ENCODE measurements at places on chromosomes 1 and 21.

- DNase-seq, result no peak
These were observed 37.9 kb downstream of the FABP3 start for GRCh38 chr1:31335007-31335406.

DNA sequence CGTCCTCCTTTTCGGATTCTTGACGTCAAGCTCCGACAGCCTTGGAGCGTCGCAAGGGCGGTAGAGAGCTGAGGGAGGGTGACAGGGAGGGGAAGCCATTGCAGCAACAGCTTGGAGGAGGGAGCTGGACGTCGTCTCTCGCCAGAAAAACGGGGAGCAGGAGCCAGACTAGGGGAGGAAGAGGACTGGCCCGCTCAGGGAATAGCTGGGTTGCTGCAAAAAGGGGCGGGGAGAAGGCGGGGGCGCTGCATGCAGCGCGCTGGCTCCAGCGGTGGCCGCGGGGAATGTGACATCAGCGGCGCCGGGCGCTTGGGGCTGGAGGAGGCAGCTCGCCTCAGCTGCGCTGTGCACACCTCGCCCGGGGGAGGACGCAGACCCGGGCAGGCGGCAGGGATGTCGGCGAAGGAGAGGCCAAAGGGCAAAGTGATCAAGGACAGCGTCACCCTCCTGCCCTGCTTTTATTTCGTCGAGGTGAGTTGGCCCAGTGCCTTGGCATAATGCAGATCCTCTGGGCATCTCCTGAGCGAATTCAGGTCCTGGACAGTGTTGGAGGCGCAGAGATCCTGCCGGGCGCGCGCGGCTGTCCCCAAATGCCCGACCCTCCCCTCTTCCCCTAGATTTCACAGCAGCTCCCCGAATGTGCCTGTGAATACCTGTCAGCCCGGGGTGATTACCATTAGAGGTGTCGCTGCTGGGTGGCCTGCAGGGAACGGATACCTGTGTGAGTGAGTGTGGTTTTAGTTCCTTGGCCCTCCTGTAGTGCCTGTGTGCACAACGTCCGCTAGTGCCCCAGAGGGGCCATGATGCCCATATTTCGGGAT lies at the start of gene PLPPR4:
Gene PLPPR4, plus strand, starts transcription at position 292 of the 821 bp plus-strand sequence. Its CDS starts 102 bp downstream, at position 394.
- DNase-seq, result peak; percentile 45

GRCh38 chr1:116379057-116379630 lies 6.1 kb downstream of the ATP1A1 start:
- DNase-seq, result no peak

- DNase-seq, result no peak
These were observed 78.9 kb upstream of the ARID1A start for GRCh38 chr1:26616881-26617280.

- DNase-seq, result no peak
These were observed 17.2 kb downstream of the CSRP1 start for GRCh38 chr1:201489643-201490261.

GRCh38 chr1:225882694-225883615 lies 775 bp upstream of the TMEM63A start:
- DNase-seq, result peak; percentile 65

DNA sequence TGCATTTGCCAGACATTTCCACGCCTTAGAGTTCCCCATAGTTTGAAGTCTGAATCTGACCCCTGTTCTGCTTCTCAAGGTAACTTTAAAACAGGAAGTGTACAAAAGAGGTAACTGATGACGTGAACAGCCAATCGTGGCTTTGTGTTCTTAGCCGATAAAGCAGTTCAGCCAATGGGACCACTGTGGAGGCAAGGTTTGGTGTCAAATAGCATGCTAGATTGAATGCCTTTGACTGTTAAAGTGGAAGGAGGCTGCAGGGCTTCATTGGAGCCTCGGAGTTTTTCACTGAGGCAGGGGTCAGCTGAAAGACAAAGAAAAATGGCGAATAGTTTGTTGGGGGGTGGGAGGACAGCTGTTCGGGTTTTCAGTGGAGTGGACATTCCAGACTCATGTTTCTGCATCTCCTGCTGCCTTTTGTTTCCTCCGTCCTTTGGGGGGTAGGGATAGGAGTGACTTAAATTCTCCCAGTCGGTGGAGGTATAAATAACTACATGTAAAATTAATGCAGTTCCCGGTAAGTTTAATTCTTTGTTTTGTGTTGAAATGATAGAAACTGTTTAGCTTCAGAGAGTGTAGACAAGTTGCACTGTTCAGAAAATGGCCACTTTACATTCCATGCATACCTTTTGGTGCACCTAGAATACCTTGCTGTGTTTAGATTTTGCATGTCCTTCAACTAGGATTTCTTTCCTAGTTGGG lies 17.7 kb downstream of the NFYC start:
- DNase-seq, result peak; percentile 93

DNA sequence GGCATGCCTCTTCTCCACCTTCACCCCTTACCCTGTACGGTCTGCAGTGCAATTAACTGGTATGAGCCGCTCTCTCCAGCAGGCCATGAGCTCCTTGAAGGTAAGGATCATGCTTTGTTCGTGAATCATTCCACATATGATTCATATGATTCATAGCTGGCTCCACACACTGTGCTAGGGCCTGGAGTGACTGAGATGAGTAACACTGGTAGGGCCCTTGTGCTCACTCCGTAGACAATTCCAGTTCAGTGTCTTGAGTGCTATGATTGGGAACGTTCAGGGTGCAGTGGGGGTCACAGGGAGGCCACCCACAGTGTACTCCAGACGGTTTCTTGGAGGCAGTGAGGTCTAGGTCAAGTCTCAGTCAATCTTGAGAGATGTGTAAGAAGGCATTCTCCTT lies 239.8 kb downstream of the LMX1A start:
- DNase-seq, result no peak

DNA sequence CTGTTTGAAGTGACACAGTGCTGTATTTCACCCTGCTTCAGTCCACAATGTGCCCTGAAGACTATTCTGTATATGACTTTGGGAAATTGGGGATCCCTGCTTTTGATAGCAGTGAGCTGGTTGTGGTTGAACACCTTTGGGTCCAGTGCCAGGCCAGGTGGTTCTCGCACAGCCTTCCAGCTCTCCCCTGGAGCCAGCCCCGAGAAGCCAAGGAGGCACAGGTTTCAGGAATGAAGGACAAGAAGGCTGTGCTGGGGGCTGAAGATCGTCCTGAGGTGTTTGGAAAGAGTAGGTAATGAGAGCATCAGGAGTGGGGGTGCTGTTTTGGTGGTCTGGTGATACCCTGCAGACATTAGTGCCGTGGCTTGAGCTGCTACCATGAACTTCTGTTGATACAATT lies 131.4 kb upstream of the COL6A1 start:
- no peak for DNase-seq

GRCh38 chr1:21084111-21084810 lies 92.4 kb downstream of the EIF4G3 start:
- no peak for DNase-seq

DNA sequence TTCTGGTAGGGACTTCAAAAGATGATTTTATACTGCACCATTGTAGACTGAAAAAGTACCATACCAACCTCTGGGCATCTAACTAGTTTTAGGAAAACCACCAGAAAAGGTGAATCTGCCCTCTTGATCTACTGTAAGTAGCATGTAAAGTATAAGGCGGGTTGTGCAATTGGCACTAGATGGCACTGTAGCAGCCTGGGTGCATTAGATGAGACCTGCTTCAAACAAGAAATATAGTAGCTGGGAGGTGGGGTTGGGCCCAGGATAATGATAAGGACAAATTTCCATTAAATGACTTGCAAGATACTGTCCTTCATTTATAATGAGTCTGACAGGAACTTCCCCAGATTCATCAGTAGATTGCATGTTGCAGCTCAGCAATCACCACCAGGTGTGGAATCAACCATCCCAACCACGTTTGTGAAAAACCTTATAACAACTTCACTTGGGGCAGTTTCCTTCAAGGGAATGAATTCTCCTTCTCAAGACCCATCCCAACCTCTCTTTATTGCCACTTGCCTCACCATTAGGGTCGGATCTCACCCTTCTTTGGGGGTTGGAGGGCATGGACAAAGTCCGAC lies 37.3 kb upstream of the IL10 start:
- DNase-seq, result no peak

DNA sequence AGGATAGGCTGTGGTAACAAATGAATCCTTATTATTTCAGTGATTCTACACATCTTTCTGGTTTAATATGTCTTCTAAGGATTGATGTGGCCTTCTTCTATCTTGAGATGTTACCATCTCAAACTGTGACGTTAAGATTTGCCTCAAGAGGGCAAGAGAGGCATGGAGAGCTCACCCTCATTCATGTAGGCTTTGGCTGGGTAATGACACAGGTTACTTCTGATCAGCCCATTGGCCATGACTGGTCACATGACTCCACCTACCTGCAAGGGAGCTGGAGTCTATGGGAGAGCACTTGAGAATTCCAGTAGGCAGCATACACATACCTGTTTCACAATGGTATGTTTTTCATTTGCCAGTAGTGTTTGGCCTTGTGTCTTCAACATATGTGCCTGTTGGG lies 30.0 kb downstream of the CACHD1 start:
- DNase-seq, result no peak

- DNase-seq, result no peak
These were observed 149.6 kb upstream of the C1orf87 start for GRCh38 chr1:60223158-60223557.

DNA sequence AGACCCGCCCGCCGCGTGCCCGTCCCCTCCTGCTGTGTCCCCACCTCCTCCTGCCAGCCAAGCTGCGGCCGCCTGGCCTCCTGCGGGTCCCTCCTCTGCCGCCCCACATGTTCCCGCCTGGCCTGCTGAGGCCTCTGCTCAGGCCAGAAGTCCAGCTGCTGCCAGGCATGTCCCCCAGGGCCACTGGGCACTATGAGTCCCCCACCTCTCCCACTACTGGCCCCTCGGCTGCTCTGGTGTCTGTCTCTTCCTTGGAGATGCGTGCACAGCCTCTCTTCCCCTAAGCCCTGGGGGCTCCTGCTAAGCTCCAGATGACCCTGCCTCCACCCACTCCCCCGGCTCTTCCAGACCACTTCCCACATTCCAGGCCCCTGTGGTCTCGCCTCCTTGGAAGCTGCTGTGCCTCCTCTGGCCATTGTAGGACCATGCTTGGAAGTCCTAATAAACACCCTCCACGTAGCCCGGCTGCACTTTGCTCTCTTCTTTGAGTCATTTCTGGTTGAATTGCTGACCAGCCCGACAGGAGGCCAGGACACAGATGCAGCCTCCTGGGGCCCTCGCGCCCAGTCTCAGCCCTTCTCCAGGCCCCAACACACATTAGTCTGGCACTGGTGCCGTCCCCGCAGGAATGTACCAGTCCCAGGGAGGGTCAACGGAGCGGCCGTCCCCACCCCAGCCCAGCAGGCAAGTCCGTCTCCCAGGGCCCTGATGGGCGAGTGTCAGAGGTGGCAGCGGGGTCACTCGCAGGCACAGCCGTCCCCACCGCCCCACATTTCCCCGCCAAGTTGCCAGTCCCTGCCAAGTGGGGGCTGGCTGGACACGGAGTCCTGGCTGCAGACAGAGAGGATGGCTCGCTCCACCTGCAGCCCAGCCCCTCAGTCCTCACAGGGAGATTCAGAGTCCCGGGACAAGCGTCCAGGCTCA lies 1.1 kb downstream of the KRTAP10-12 start:
- DNase-seq, result no peak

DNA sequence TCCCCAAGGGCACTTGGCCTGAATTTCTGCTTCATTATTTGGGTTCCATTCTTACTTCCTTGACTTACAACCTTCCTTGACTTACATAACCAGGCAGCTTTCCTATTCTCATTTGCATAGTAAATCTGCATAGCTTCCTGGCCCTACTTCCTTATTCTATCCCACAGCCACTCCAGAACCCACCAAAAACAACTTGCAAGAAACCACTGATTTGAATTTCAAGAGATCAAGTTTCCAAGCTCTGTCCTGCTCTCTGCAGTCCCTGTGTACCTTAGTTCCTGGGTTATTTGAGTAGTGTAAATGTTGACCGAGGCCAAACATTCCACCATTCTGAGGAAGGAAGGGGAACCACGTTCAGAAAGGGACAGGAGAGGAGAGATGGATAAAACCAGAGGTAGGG lies 603.3 kb downstream of the PTPRC start:
- no peak for DNase-seq

Measured in caudate nucleus (tissue), 63 donors.